Mesendoderm (in vitro differentiated cells): ENCODE measurements at places on chromosomes 2 and 18.

DNA sequence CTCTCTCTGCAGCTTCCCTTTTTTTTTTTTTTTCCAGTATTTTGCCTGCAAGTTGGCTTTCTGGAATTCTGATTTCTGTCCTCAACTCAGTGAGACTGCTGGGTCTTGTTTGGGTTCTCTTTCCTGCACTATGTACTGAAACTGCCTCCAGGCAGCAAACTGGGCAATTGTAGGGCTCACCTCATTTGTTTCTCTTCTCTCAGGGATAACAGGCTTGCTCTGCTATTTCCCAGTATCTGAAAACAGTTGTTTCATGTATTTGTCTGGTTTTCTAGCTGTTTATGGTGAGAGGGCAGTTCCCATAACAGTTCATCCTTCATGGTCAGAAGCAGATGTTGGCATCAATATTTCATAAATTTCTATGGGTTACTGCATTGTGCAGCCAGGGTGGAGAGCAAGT, 206.0 kb downstream of the CYRIA start:
- DNase-seq: no peak

DNA sequence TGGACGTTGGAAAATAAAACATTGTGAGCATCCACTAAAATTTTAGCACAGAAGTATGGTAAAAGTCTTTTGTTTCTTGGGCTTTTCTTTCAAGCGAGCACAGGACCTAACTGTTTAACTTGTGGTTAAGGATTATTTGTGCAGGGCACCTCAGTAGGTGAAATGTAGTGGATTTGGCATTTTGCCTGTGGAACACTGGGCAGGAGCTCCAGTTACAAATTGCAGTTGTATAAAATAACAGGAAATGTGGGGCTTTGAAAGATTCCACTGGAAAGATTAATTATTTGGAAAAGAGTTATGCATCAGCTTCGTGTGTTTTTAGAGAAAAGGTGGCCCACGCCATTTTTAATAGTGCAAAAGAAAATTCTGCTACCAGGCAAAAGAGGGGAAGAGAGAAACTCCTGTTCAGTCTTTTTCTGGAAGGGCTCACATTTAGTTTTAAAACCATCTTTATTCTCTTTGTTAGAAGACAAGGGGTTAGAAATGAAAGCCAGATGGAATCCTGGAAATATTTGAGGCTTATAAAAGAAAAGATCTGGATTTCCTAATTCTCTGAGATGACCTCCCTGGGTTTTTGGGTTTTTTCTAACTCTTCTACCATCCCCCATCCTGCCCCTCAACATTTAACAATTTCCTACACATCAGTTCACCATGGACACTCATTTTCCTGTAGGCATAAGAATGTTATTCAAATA, 144.3 kb upstream of the SERTAD2 start:
- no peak for DNase-seq

GRCh38 chr2:189337656-189338055, 103.6 kb upstream of the WDR75 start:
- no peak for DNase-seq

DNA sequence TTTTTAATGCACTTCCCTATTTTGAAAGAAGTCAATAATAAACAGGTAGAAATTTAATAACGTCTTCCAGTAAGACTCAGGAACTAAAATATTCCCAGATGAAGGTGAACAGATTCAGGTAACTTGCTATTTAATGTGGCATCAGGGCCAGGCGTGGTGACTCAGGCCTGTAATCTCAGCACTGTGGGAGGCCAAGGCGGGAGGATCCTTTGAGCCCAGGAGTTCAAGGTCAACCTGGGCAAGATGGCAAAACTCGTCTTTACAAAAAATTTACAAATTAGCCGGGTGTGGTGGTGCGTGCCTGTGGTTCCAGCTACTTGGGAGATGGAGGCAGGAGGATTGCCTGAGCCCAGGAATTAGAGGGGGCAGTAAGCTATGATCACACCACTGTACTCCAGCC, 81.8 kb downstream of the NXPH2 start:
- peak; percentile 26 for DNase-seq
